ENCODE measurements at places on chromosomes 11 and 22. TPM values are rescaled to one million over a fixed set of nuclear protein-coding genes. Genes with fewer than 3 reads are reported as not detected.

- DNase-seq: no peak
These were observed 24.5 kb upstream of the MMP8 start for GRCh38 chr11:102749101-102749722.

DNA sequence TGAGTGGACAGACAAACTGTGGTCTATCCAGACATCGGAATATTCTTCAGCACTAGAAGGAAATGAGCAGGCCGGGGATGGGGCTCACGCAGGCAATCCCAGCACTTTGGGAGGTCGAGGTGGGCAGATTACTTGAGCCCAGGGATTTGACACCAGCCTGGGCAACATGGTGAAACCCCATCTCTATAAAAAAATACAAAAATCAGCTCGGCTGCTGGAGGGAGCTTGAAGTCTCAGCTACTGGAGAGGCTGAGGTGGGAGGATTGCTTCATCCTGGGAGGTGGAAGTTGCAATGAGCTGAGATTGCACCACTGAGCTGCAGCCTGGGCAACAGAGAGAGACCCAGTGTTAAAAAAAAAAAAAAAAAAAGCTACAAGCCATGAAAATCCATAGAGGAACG lies 8.0 kb upstream of the CTSD start:
- DNase-seq: no peak

GRCh38 chr11:75562048-75562835 lies at the start of gene SERPINH1:
SERPINH1 (plus strand) TSS chr11:75562253; CDS start chr11:75566350, 4,097 bp downstream.
- peak; percentile 50 for DNase-seq

DNA sequence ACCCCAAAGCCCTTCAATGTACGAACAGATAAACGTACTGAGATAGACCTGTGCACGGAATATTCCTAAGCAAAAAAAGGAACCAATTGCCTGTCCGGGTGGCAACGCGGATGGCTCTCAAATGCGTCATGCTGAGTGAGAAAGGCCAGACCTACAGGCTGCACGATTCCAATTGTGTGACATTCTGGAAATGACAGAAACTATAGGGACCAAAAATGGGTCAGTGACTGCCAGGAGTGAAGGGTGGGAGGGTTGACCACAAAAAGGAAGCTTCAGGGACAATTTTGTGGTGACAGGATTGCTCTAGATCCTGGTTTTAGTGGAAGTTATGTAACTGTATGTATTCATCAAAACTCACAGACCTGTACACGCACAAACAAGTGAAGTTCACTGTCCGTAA lies 24.0 kb upstream of the SYT8 start:
- no peak for DNase-seq

- no peak for DNase-seq
These were observed 136.4 kb downstream of the CCDC81 start for GRCh38 chr11:86511086-86511551.

CDC42BPG gene
- total RNA-seq: 10.3 TPM

CADM1 gene
- total RNA-seq: not detected
